Gastrocnemius medialis (tissue), 4 donors: ENCODE measurements at places on chromosomes 1 and 21. TPM values are rescaled to one million over a fixed set of nuclear protein-coding genes. Genes with fewer than 3 reads are reported as not detected.

- no peak for DNase-seq
Observed at GRCh38 chr1:84855691-84856630, 37.0 kb downstream of the LPAR3 start.

DNA sequence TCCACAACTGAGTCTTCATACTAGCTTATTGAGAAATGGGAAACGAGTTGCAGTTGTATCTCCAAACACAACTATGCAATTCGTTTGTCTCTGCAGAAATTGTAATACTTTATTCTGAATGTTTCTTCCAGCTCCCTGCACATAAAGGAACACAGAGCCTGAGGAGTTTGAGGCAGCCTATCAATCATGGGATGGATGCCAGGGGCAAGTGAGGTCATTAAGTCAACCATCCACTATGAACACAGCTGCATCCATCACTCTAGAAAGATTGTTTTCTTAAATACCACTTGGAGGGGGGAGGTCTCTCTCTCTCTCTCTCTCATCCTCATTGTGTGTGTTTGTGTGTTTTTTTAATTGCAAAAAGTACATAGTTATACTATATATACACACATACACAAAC lies 2.9 kb upstream of the PSMB2 start:
- DNase-seq: no peak

The HSD3B1 gene
- total RNA-seq: not detected

- DNase-seq: no peak
Observed at GRCh38 chr1:65524931-65525265, 104.4 kb downstream of the LEPR start.

The FLG2 gene
- total RNA-seq: not detected

- DNase-seq: no peak
Observed at GRCh38 chr1:27634177-27634984, 604 bp downstream of the FGR start.

- no peak for DNase-seq
Observed at GRCh38 chr1:7786795-7787194, 2.7 kb downstream of the PER3 start.

- no peak for DNase-seq
Observed at GRCh38 chr1:196660852-196661251, 9.0 kb downstream of the CFH start.

The HRNR gene
- total RNA-seq: not detected

DNA sequence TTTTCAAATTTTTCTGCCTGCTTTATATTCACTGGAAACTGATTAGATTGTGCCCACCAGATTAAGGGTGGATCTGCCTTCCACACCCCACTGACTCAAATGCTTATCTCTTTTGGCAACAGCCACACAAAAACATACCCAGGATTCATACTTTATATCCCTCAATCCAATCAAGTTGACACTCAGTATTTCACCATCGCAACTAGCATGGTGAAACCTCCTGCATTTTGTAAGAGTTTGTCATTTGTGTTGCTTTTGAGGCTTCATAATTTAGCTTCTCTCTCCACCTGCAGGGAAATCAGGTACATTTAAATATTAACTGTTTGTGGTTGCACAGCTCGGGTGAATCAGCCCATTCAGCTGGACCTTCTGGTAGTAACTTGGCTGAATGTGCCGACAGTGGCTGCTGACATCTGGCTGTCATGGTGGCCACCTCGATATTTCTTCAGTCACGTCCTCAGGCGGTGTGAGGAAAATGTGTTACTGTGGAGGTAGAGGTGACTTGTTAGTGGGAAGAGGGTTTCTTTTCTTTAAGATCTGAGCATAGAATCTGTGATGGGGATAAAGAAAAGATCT lies 224.0 kb downstream of the PTBP2 start:
- DNase-seq: no peak

GRCh38 chr21:37530901-37531351 lies 164.4 kb downstream of the DYRK1A start:
- DNase-seq: no peak

The TM2D1 gene
- total RNA-seq: 33.6 TPM

DNA sequence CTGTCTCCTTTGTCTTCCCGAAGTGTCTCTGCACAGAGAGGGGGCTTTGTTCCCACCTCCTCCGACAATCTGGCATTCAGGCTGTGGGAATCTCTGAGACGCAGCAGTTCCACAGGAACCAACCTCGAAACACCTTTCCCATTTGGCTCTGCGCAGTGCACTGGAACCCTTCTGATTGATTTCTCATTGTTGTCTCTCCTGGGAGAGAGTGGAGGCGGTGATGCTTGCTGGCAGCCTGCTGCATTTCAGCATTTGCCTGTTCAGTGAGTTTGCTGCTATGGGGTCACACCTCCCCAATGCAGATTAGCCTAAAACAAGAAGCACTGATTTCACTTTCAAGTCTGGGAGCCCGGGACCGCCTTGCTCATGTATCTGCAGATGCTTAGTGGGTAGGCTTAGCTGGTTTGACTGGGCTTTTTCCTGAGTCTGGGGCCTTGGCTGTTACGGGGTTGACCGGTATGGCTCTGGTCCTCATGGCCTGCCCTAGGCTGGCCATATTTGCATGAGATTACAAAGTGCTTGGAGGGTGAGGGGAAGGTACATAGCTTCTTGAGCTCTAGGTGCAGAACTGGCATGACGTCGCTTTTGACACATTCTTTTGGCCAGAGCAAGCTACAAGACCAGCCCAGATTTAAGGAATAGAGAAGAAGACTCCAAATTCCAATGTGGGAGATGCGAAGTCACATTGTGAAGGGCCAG lies 695.3 kb downstream of the PTPRU start:
- DNase-seq: no peak

GRCh38 chr1:242428399-242429190 lies 95.9 kb downstream of the PLD5 start:
- DNase-seq: no peak

The TMEM125 gene
- not detected for total RNA-seq

The LINGO4 gene
- total RNA-seq: 7.8 TPM

The DIRAS3 gene
- total RNA-seq: not detected

DNA sequence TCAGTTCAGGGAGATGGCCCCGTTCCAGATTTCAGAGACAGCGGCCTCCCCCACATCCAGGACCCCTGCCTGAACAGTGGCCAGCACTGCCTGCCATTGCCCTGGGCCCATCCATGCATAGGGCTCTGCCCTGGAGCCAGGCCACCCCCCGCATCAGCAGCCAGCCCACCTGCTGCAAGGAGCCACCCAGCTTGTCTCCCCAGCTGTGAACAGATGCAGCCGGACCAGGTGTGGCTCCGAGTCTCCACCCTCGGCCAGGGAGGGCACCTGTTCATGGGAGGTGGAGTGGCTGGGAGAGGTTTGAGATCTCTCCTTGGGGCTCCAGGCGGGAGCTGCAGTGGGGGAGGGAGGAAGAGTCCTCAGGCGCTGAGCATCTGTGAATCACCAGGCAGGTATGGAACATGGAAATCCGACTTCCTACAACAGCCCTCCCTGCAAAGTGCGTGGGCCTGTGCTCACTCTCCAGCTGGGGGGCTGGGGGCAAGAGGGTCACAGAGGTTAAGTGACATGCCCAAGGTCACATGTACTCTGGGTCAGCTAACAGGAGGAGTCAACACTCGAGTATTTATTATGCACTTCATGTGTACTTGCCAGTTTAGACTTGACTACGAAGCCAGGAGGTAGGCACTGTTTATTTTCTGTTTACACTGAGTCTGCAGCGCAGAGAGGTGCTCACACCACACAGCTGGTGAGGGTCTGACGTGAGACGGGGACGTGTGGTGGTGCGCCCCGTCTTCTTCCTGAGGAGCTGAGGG lies 4.8 kb upstream of the HES5 start:
- no peak for DNase-seq

DNA sequence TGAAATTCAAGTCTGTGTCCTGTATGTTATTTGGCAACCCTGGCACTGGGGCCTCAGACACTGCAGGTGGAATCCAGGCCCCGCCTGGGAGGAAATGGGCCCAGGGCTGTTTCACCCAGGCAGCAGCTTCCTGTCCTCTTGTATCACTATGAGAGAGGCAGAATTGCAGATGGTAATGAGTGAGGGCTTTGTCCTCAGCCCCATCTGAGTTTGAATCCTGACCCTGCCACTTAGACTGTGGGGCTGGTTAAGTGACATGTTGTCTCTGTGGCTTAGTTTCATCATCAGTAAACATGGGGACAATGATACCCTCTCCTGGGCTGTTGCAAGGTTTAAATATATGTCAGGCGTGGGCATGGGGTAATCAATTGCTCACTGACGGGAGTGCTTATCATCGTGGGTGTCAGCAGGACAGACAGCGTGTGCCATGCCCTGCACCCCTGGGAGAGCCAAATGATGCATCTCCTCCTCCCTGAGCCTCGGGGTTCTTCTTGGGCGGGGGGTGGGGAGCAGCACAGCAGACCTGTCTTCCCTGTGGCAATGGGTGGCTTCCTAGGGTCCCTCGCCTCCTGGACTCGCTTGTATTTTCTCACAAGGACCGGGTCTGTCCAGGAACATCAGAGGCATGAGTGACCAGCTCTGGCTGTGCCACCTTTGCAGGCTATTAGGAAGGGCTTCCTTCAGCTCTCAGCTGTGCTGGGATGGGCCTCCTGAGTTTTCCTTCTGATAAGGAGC lies 42.1 kb downstream of the ARHGEF10L start:
- DNase-seq: no peak

DNA sequence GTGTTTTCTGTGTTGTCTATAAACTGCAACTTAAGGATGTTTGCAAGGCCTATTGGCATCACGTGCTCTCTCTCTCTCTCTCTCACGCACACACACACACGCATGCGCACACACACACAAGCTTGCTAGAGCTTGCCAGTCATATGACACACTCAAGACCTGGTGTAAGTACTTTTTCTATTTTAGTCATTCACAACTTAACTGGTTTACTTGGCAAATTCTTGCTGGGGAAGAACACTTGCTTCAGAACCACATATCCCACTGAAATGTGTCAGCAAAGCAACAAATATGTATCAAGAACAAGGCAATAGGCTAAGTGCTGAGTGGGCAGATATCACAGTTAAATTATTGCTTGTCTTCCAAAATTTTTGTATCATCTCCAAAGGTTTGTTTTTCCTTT lies 107.8 kb downstream of the DISC1 start:
- DNase-seq: peak; percentile 15

DNA sequence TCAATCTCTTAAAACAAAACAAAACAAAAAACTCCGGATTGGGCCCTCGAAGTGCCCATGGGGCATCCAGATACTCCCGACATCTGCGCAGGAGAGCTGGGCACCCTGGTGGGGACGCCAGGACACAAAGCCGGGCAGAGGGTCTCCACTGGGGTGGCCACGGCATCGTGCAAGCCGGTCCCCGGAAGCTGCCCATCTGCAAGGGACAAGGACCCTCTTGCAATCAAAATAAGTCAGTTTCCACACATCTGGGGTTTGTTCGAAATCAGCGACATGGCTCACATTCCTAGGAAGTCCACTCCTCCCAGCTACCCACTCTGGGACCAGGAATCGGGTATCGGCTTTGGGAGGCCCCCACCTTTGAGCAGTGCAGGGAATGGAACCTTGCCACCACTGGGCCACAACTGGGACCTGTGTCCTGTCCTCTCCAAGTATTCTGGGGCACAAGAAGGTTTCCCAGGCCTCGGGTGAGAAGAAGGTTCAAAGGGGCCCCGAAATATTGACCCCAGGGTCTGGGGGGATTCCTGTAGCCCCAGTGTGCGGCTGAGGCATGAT lies 4.6 kb upstream of the PRDM16 start:
- no peak for DNase-seq

The ECM1 gene
- total RNA-seq: 3.9 TPM

- no peak for DNase-seq
Observed at GRCh38 chr1:150764617-150765101, 919 bp downstream of the CTSS start.

The PRRX1 gene
- 48.3 TPM for total RNA-seq

The HFM1 gene
- total RNA-seq: 1.9 TPM

DNA sequence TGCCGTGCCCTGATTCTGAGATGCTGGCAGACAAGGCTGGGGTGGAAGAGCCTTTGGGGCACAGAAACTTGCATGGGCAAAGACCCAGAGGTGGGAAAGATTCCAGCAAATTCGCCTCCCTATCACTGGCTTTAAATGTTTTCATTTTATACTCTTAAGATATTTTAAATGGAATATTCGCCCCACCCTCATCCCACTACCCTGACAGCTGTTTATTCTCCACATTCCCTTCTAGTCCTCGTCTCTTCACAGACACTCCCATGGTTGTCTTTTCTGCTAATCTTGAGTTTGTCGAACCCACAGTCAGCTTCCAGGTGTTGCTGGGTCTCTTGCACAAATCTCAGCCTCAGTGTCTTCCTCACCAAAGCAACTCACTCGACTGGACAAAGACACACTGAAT lies 245.0 kb downstream of the KAZN start:
- no peak for DNase-seq

DNA sequence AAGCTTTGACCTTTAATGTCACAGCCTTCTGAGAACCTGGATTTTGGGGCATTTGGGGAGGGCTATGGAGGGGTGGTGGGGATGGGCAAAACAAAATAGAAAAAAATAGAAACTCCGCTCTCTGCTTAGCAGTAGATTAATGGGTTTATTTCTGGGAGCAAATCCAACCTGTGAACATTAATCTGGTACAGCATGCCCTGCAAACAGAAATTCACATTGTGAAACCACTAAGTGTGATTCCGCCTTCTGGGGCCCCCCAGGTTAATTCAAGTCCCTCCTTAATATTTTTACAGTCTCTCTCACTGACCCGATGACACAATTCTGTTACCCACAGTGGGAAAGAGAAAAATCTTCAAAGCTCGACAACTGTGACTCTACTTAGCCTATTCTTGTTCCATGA lies 76.4 kb downstream of the TIAM1 start:
- no peak for DNase-seq

The HMGCS2 gene
- total RNA-seq: 1.2 TPM

The CD247 gene
- not detected for total RNA-seq

- DNase-seq: no peak
Observed at GRCh38 chr1:85203573-85204171, 2.9 kb upstream of the SYDE2 start.

GRCh38 chr1:153612755-153613331 lies at the start of gene S100A16:
TSS of gene S100A16 (minus strand) at chr1:153613137. CDS start at chr1:153608151, 4,986 bp downstream.
- no peak for DNase-seq

The ADGRB2 gene
- total RNA-seq: 2.2 TPM

- DNase-seq: no peak
Observed at GRCh38 chr1:86416343-86416742, 7.6 kb upstream of the CLCA2 start.
